ENCODE measurements at places on chromosomes 11 and 22. TPM values are rescaled to one million over a fixed set of nuclear protein-coding genes. Genes with fewer than 3 reads are reported as not detected.

CDC42EP2 gene
- total RNA-seq, result 2.4 TPM

SEPTIN5 gene
- 5.8 TPM for total RNA-seq

ZDHHC24 gene
- total RNA-seq, result 9.7 TPM

DBX1 gene
- total RNA-seq, result not detected

DNA sequence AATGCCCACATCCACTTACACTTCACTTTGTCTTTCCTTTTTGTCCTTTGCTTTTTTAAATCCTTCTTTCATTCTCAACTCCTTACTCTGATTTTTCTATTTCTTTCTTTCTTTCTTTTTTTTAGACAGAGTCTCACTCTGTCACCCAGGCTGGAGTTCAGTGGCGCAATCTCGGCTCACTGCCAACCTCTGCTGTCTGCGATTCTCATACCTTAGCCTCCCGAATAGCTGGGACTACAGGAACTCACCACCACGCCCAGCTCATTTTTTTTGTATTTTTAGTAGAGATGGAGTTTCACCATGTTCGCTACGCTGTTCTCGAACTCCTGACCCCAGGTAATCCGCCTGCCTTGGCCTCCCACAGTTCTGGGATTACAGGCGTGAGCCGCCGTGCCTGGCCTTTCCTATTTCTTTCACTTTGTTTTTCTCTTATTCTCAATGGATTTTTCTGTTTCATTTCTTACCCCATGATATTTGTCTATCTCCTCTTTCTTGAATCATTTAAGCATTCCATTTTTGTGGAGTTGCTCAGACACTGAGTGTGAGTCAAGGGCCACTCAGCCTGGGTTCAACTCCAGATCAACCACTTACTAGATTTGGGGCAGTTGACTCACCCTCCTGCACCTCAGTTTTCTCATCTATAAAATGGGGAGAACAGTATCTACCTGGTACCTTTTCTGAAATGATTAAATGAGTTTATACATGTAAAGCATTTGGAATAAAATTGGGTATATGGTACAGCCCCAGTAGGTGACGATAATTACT, 7.6 kb downstream of the KCNJ5 start:
- DNase-seq, result no peak

DNA sequence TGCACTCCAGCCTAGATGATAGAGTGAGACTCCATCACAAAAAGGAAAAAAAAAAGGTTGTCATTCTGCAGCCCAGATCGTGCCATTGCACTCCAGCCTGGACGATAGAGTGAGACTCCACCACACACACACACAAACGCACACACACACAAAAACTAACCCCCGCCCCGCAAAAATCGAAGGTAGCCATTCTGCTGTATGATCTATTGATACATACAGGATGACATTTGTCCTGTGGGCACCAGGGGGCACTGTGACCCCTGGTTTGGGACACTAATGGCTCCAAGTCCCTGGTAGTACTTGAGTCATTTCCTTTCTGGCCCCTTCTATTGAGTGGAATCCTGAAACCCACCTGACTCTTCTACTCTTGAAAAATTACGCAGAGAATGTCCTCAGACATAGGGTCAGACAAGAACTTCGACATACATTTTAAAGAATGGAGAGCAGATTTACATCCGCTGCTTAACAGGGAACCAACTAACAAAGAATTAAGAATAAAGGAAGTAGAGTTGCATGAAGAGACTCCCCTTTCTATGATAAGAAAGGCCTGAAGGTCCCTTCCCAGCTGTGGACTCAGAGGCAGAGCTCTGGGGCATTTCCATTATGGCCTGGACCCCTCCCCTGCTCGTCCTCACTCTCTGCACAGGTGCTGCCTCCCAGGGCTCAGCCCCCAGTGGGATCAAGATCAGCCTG, 35.0 kb upstream of the PRAME start:
- peak; percentile 31 for DNase-seq

GRCh38 chr11:124238512-124238911, 2.4 kb upstream of the OR8G1 start:
- DNase-seq, result no peak

DNA sequence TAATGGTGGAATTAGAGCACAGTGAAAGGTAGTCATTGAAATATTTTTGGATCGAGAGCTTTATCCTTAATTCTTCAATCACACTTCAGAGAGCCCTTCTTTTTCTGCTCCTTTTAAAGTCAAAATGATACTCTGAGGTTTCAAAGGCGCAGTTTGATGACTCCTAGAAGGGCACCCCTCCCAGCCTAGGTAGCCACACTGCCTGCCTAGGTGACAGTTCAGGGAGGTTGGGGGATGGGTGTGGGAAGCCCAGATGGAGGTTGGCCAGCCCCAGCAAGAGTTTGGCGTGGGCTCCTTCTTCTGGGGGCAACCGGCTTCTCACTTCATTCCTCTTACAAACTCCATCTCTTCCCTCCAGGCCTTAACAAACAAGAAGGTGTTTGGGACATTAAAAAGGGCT, 28.6 kb upstream of the PHF21A start:
- no peak for DNase-seq

DNA sequence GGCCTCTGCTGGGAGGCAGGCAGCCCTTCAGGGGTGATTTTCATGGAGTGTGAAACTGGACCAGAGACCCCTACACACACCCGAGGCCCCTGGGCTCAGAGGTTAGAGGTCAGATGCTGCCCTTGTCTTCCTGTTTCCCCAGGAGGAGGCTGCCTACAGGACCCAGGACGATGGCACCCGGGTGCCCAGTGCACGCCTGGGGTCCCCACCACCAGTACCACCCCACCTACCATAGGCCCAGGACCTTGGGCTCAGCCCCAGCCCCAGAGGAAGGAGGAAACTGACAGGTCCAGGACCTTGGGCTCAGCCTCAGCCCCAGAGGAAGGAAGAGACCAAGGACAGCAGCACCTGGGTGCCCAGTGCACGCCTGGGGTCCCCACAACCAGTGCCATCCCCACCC, 79.2 kb downstream of the BRD1 start:
- DNase-seq, result no peak

DNA sequence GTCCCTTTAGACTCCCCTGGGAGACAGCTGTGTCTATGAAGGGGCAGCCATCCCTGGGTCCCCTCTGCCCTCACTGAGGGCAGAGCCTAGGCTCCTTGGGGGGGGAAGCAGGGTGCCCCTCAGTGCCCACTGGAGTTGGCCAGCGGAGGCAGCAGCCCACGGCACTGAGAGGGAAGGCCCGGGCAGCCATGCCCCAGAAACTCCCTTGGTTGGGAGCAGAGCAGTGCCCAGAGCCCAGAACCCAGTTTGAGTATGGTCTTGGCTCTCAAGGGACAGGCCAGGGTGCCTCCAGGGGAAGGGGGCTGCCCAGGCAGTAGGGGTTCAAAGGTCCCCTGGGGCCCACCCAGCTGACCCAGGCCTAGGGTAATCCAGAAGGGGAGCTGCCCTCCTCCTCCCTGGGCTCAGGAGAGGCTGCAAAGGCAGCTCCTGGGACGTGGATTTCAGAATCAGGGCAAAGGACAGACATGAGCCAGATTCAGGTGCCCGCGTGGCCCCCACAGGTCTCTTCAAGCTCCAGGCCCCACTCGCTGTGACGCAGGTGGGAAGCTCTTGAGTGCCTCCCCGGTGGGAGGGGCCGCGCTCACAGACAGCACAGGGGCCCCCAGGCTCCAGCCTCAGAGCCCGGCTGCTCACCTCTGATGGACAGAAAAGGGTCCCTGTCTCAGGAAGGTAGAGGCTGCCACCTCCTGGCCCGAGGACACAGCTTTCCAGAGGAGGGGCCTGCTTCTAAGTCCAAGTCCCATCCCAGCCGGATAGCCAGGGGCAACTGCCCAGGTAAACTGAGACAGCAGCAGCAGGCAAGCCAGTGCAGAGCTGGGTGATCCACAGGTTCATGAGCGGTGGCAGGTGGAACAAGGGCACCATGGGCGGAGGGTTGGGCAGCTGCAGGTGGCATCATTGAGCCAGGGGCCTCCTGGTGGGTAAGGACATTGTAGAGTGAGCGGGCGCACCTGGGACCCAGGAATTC, 2.6 kb downstream of the C11orf21 start:
- peak; percentile 44 for DNase-seq

GRCh38 chr11:122068837-122069236, 47.2 kb downstream of the BLID start:
- DNase-seq, result no peak

Data from bronchial epithelial cell (primary cell).